NCI-H187 treated with DMSO at 0.1 percent for 48 hours (cell line): ENCODE measurements at places on chromosomes 3 and 15.

GRCh38 chr3:124091716-124092115, 99.8 kb upstream of the ROPN1 start:
- no peak for DNase-seq

DNA sequence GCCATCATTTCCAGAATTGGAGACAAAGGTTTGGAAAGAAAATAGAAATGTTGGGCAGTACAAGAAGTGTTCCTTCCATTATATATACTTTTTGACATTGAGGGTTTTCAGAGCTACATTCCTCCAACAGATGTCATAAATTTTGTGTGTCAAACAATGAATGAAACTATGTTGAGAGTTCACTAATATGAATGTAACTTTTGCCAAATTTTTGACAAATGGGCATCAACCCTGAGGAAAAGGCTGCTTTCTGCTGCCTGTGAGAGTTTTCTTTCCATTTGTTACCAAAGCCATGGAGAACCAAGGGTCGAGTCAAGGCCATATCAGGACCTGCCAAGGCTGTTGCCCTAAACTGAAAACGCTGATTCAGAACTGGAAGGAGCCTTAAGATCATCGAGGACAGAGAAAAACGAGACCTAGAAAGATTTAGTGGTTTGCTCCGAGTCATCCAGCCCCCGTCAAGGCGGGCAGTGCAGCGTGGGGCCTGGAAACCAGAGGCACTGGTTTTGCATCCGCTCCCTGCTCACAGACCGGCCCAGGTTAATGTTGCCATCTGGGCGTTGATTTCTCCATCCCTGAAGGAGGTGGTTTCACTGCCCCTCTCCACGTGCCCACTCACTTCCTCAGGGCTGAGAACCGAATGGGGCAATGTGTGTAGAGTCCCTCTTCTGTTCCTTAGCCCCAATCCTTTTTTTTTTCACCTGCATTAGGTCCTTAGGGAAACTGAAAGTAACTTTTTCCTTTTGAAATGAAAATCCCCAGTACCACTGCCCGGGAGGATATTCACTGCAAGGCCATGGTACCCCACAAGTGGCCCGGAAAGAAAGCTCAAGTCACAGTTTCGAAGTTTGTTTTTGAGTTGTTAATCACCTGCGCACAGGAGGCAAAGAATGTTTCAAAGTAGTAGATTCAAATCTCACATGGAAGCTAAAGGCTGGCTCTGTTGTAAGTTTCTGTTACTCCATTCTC, 32.8 kb downstream of the TPM1 start:
- no peak for DNase-seq

DNA sequence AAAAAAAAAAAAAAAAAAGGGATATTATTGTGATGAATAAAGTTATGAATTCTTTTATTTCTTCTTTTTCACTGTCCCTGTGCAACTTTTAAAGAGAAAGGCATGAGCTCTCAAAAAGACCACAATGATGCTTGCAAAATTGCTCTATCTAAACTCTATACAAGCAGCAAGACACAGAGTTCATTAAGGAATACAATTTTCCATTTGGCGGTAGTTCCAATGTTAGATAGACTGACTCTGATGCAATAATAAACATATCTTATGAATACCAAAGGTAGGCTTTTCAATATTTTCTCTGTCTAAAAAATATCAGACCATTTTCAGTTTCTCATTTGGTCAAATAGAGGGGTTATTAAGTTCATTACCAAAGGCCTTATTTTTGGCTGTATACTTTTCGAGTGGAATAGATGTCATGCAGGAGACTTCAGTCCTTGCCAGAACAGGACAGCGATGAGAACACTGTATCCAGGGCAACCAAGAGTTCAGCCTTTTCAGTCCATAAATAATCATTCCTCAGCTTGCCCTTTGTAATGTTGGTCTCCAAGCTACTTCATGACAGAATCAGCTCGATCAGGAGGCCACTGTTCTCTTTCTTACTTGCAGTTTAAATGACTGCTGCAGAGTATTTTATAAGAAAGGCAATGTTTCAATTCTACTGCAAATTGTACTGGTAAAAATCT, 162.9 kb upstream of the FAM3D start:
- no peak for DNase-seq

GRCh38 chr15:52021128-52021671, 2.2 kb downstream of the MAPK6 start:
- DNase-seq: no peak

DNA sequence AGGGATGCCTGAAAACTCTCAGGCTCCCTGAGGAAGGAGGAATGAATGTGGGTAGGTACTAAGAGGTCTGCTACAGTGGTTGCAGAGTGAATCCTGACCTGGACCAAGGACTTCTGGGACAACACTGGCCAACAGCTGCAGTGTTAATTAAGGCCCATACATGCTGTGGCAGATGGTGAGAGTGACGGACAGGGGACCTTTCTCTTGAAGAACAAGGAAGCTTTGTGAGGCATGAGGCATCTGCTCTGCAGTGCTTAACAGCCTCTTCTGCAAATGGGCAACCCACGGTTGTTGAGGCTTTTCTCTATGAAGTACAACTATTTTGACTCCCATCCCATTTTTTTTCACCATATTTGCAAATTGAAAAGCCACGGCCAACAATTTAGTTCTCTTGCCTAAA, 26.6 kb upstream of the ACAN start:
- DNase-seq: no peak

DNA sequence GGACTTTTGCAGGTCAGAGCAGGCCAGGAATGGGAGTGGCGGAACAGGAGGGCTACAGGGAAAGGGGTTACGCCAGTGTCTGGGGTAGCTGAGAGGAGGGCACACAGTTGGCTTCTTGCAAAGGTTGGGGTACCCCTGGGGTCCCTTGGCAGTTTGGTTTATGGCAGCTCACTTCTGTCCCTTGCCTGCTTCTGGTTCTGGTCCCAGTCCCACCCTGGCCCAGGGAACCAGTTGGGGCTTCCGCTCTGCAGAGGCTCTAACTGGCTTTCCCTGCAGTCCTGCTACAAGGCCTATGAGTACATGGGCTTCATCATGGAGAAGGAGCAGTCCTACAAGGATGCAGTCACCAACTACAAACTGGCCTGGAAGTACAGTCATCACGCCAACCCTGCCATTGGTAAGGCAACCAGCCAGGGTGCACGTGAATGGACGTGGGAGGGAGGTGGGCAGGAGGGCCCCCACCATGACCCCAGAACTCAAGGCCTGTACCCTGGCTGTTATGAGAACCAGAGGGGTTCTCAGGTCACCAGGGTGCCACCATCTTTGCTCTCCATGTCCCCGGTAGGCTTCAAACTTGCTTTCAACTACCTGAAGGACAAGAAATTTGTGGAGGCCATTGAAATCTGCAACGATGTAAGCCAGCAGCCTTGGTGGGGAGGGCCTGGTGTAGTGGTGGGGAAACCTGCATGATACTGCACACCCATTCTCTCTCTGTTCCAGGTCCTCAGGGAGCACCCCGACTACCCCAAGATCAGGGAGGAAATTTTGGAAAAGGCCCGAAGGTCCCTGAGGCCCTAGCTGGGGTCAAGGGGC, 15.2 kb downstream of the CSRNP1 start:
- no peak for DNase-seq

GRCh38 chr15:76289582-76289981, 21.7 kb downstream of the ETFA start:
- DNase-seq: no peak

- DNase-seq: no peak
Observed at GRCh38 chr3:13347390-13347950, 72.7 kb downstream of the NUP210 start.

DNA sequence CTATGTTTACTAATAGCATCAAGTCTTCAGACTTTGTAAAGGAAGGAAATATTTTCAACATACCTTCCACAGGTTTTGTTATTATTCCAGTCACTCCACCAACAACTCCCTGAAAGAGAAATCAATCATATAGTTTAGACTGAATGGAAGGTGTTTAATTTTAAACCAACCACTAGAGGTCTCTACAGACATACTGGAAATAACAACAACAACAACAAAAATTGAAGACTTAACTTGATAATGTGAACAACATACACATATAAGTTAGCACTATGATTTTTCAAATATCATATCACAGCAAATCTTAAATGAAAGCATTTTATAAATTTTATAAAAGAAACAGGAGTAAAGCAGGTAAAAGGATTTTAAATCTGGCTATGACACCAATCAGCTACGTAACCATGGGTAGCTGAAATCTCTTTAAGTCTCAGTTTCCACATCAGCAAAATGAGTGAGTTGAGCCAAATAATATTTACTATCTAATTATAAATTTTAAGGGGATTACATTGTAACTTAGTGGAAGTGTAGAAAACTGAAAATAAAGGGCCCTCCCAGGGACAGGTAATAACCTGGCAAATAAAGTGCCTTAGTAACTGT, 188.2 kb downstream of the VPS13C start:
- DNase-seq: no peak

GRCh38 chr15:86877171-86877631, 797.5 kb downstream of the AGBL1 start:
- DNase-seq: no peak

DNA sequence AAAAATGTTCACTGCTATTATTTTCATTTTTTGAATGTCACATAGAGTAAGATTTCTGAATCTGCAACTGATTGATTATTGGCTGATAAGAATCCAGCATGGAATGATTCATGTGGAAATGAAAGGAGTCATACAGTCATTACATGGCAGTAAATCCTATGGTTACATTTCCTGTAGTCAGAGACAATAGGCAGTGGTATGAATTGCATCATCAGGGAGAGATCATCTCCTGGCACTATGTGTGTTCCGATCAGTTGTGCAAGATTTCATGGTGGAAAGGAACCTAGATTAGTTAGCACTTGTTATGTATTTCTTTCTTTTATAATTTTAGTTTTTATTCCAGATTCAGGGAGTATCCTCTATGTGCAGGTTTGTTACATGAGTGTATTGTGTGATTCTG, 38.8 kb downstream of the SLC12A1 start:
- no peak for DNase-seq

GRCh38 chr15:28902856-28903255, 17.1 kb downstream of the APBA2 start:
- no peak for DNase-seq

DNA sequence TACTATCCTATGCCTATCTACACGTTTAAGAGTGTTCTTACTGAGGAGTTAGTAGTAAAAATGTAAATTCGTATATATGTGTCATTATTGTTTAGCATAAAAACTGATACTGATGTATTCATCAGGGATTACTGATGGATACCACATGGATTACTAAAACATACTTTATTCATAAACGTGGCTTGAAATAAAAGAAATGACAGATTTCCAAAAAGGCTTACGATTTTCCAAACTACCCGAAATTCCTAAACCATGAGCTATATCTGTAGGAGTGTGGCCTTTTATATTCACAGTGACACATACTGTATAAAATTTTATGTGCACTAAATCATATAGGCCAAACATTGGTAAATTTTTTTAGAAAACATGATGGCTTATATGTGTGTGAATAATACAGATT, 6.9 kb downstream of the TSC22D2 start:
- no peak for DNase-seq

- DNase-seq: peak; percentile 8
Observed at GRCh38 chr15:79168922-79169456, 78.4 kb upstream of the RASGRF1 start.

GRCh38 chr3:109369510-109369909, 32.2 kb upstream of the DPPA4 start:
- DNase-seq: no peak

- DNase-seq: peak; percentile 61
Observed at GRCh38 chr15:88467073-88467934, at the start of the genes MRPL46 and MRPS11. Gene MRPL46 (minus strand): TSS chr15:88467388. CDS start chr15:88467377, 11 bp downstream. Gene MRPS11 (plus strand): TSS chr15:88467708. CDS start chr15:88467718, 10 bp downstream.

- DNase-seq: no peak
Observed at GRCh38 chr3:48406443-48407431, 23.1 kb downstream of the PLXNB1 start.

- DNase-seq: no peak
Observed at GRCh38 chr3:14119651-14120050, 5.0 kb downstream of the CHCHD4 start.
